ENCODE measurements at places on chromosomes 11 and 22.

GRCh38 chr11:122706291-122707088, 51.0 kb downstream of the UBASH3B start:
- no peak for DNase-seq

DNA sequence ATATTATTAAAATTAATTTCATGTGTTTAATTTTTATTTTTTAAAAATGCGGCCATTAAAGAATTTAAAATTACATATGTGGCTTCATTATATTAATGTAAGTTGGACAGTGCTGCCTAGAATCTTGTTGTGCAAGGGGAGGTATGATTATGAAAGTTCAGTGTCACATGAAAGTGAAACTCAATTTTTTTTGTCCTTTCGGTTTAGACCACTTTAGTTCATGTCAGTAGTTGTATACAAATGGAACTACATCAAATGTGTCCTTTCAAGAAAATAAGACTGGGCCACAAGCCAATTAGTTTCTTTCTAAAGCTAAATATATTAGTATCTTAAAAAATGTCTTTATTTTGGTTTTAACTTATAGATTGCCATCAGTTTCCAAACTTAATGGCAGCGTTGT, 35.7 kb downstream of the TBCEL start:
- no peak for DNase-seq

- DNase-seq, result peak; percentile 85
Observed at GRCh38 chr11:76626921-76627401, 43.6 kb downstream of the LRRC32 start.

DNA sequence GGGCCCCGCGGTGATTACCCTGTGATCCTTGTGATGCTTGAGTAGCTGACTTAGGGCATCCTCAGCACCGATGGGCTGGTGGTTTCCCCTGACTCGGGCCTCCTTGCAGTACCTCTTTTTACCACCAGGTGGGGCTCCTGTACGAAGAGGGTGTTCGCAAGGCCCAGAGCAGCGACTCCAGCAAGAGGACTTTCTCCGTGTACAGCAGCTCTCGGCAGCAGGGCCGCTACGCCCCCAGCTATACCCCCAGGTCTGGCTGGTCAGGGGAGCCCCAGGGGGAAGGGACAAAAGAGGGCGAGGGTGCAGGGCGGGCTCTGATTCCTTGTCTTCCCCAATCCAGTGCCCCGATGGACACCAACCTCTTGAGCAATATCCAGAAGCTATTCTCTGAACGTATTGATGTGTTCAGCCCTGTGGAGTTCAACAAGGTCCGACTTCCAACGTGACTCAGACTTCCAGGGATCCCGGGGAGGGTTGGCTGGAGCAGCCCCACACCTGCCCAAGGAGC, 1.3 kb upstream of the TM7SF2 start:
- DNase-seq, result peak; percentile 96

DNA sequence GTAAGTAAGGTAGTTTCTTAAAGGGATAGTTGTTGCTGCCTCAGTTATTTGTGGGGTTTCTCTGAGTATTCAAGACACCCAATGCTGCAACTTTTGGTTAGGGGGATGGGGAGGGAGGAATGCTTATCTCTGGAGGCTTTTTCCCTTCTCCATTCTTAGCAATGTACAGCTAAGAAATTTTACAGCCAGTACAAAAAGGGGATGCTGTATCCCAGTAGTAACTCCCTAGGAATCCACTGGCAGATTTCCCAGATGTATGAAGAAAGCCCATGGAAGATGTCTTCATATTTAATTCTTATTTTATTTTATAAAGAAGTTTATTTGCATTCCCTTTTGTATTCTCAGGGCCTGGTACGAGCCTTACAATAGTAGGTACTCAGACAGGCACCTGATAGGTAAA, 154.8 kb downstream of the ENTHD1 start:
- no peak for DNase-seq

GRCh38 chr22:17924735-17925364, 99.5 kb downstream of the MICAL3 start:
- no peak for DNase-seq

GRCh38 chr11:130698174-130698573, 218.1 kb downstream of the SNX19 start:
- DNase-seq, result no peak

- no peak for DNase-seq
Observed at GRCh38 chr11:64723907-64724862, 1.2 kb upstream of the NRXN2 start.
